ENCODE measurements at places on chromosomes 1 and 21.

- peak; percentile 19 for DNase-seq
Observed at GRCh38 chr1:19209439-19209989, 552 bp downstream of the UBR4 start.

- no peak for DNase-seq
Observed at GRCh38 chr1:243715285-243715684, 134.8 kb downstream of the AKT3 start.

DNA sequence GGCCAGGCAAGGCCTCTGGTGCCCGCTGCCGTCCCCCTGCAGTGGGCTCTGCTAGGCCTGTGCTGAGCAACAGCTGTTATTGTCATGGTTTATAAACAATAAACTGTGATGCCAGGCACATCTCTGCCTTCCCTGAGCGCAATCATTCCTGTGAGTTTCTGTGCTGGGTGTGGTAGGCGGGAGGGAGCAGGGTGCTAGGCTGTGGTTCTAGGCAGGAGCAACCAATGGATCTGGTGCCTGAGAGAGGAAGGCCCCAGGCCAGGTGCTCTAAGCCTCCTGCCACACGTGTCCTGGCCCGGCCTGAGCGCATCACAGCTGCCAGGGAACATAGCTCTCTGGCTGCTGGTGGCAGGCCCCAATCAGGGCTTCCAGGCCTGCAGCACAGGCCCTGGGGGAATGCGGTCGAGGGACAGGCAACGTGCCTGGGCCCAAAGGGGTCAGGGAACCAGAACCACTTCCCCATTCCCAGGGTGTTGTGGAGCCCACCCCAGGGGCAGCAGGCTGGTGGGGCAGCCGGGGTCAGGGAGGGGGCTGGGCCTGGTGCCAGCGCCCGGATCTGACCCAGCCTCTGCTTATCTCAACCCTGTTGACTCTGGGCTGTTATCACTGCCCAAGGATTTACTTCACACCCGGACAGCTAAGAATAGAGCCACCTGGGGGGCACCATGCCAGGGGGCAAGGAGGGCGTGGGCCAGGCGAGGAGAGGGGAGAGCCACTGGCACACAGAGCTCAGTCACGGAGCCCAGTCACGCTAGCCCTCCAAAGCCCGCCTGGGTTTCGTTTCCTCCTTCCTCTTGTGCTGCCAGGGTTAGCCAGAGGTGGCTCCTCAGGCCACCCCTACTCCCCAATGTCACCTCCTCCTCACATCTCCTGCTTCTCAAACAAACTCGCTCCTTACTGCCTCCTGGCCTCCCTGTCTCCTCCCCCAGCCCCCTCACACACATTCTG, 11.5 kb downstream of the TRIM46 start:
- no peak for DNase-seq

DNA sequence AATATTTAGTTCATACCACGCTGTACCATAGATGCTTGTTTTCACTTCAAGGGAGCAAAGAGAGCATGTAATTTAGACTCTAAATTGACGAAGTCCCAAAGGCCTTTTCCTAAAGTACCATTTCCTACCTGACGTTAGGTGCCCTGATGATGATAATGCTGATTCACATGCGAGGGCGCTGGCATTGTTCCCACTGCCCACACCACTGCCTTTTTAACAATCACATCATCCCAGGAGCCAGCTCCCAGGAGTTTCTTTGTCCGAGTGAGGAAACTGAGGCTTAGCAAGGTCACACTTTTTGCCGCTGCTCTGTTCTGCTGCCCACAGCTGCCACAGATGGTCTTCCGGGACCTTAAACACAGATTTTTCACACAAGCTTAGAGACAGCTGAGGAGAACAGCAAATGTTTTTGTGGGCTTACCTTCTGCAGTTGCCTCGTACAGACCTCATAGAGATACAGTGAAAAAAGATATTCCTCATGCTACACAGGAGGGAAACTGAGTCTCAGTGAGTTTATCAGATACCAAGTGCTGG, 69.4 kb downstream of the EVA1C start:
- no peak for DNase-seq

DNA sequence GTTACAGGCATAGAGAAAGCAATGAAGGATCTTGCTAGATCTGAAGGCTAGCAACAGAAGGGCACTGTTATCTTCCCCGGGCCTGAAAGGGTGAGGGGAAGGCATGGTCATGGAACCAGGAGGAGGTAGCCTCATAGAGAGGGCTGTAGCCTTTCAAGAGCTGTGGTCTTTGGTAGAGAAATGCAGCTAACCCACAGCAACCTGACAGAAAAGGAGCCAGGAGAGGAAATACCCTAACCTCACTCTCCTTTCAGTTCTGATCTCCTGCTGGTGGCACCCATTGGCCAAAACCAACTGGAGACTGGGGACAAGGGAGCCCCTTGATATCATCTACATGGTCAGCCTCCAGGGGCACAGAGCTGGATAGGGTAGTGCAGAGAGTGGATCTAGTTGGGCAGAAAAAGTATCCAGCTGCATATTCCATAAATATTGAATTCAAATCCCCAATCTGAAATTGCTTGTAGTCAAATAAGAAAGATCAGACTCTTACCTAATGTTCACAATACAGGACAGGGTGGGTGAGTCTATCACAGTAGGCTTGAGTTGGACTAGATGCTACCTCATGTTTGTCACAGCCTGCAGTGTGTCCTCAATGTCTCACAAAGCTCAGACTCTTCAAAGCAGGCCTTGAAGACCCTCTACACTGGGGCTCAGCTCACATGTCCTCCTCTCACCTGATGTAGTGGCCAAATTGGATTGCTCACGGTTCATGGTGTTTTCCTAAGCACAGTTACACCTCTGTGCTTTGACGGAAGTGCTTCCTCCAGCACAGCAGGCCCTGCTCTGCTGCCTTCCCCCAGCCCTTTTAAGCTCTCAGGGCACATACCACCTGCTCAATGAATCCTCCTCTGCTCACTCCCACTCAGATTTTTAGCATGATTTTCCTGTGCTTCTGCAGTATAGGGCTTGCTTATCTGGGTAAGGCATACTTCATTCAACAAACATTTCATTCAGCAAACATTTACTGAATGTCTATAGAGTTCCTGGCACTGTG, 74.1 kb upstream of the JUN start:
- no peak for DNase-seq

DNA sequence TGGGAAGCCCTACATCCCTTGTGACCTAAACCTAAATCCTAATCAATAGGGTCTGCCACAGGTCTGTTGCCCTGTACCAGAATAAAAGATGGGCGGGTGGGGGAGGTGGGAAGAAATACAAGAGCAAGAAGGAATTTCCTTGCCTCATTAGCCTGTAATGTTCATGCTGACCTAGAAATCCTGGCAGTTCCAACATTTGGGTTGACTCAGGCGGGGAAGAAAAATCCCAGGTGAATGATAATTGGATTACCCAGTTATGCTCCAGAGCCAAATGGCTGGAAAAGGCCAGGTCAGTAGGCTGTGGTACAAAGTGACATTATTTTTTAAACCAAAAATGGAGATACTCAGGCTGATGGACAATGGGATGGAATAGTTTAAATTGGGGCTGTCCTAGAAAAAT, 27.3 kb upstream of the A3GALT2 start:
- DNase-seq: no peak

DNA sequence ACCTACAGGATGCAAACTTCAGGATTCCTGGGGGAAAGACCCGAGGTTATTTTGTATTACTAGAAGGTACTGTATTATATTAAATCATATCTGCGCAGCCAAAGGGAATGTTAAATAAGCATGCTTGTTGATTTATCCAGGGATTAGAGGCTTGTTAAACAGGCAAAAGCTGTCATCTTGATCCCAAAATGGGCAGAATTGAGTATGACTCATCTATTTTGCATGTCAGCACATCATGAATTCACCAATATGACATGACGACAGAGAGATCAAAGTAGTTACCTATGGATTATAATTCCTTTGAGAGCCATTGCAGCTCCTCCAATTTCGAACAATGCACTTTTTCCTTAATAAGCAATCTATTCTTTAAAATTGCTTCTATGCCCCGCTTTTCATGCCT, 66.1 kb downstream of the TBX15 start:
- DNase-seq: no peak

DNA sequence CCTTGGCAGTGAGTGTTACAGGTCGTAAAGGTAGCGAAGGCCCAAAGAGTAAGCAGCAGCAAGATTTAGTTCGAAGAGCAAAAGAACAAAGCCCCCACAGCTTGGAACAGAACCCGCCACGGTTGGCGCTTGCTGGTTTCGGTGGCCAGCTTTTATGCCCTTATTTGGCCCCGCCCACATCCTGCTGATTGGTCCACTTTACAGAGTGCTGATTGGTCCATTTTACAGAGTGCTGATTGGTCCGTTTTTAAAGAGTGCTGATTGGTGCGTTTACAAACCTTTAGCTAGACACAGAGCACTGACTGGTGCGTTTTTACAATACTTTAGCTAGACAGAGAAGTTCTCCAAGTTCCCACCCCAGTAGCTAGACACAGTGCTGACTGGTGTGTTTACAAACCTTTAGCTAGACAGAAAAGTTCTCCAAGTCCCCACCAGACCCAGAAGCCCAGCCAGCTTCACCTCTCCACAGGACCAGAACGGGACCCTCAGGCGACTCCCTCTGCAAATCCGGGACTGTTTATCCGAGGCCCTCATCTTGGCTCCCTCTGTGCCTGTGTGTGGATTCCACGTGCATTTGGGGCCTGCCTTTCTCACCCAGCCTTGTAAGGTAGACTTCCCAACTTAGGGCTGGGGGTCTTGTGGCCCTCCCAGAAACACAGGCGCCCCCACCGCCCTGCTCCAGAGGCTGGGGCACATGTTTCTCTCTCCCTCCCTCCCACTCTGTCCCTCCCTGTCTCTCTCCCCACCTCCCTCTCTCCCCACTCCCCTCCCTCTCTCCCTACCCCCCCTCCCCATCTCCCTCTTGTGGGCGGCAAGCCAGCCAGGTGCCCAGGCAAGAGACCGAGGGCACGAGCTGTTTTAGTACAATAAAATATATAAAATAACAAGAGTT, 12.6 kb downstream of the FTCD start:
- DNase-seq: no peak

DNA sequence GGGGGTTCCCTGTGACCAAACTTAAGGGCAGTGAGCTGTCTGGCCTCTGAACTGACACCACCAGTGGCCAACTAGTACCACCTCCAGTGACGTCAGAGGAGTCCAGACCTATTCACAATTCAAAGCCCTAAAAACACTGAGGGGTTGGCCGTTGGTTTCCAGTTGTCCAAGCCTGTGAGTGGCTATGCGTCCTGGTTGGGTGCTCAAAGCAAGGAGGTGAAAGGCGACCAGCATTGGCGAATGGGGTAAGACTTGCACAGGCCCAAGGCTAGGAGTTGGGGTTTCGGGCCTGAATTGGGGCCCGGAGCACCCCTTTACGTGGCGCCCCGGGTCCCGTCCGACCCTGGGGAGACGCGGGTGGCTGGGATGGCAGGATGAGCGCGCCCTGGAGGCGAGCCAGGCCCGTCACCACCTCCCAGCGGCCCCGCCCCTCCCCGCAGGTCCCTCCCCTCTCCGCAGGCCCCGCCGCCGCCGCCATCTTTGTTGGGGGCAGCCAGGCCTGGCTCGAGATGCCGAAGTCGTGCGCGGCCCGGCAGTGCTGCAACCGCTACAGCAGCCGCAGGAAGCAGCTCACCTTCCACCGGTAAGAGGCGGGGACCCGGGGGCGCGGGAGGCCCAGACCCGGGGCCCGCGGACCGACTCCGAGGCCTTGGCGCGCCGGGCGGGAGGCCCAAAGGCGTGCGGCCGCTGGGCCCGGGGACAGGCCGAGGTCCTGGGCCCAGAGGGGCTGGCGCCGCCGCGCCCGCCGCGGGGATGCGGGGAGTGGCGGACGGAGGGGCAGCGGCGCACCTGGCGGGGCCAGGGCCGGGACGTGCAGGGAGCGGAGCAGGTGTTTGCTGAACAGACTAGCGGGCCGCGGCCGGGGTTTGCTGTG, at the start of gene THAP3:
Gene THAP3, plus strand, starts transcription at position 159 of the 874 bp plus-strand sequence. Its CDS starts 351 bp downstream, at position 510.
- peak; percentile 74 for DNase-seq

DNA sequence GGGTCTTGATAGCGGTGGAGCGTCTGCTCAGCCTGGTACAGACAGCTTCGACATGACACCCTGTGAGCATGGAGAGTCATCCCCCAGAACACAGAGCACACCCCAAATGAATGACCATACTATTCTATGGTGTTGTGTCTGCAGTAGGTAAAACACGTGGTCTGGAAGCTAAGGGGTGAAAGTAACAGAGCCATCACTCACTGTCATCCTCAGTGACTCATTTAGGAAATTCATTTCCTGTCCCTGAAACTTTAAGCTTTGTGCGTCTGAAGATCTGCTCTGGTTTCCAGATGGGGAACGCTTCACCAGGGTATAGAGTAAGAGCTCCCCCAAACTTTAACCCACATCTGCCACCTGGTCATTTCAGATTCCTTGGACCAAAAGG, 94.8 kb upstream of the DISP3 start:
- no peak for DNase-seq

- no peak for DNase-seq
Observed at GRCh38 chr1:203130358-203130985, 2.9 kb downstream of the ADORA1 start.

DNA sequence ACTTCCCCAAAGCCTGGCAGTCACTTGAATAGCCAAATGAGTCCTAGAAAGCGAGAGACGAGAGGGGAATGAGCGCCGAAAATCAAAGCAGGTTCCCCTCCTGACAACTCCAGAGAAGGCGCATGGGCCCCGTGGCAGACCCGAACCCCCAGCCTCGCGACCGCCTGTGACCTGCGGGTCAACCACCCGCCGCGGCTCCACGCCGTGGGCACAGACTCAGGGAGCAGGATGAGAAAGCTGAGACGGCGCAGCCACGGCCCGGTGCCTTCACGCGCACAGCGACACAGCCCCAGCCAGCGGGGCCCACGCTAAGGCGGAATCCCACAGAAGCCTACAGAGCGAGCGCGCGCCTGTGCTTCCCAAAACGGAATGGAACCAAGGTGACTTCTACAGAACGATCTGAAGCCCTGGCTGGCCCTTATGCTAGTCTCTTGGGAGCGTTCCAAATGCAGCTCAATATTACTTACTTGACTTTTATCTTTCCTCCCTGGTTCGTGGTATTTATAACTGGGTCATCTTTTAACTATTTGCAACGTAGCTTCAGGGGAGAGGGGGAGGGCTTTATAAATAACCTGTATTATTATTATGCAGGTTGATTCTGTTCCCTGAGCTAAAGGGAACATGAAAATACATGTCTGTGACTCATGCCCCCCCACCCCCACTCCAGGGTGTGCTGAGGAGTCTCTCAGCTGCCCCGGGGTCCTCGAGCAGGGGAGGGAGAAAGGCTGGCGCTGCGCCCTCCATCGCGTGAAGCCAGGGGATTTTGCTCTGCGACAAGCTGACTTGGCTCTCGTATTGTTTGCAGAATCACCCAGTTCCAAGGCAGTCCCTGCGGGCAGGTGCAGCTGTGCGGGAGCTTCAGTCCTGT, 1.7 kb downstream of the TSPEAR start:
- peak; percentile 8 for DNase-seq

DNA sequence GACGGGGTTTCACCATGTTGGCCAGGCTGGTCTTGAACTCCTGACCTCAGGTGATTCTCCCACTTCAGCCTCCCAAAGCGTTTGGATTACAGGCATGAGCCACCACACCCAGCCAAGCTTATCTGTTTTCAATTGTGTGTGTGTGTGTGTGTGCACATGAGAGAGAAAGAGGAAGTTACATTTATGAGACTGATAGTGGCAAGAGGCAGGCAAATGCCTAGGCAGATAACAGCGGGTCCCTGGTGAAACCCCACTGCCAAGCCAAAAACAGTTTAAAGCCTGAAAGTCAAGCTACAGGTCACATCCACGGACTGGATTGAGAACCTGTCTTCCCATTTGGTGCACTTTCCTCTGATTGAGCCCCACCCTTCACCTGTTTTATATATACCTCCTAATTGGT, 35.1 kb upstream of the IFNGR2 start:
- no peak for DNase-seq
